ENCODE measurements at places on chromosomes 4 and X.

DNA sequence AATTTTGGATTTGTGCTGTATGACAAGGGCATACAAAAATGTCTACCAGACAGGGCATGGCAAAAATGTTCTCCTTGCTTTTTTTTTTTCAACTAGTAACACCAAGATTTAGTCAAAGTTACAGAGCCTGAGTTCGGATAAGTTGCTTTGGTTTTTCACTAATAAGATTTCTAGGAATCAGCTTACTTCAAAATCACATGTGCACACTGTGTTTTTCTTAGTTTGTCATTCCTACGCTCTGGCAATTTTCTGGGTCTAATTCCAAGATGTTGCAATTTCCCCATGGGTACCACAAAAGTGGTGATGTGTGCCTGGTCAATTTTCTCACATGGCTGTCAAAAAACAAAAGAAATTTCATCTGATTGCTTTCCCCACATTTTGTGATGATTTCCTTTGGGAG, 6.3 kb downstream of the C1QTNF7 start:
- no peak for DNase-seq

GRCh38 chr4:154004507-154005170, 215.8 kb upstream of the SFRP2 start:
- DNase-seq = no peak

DNA sequence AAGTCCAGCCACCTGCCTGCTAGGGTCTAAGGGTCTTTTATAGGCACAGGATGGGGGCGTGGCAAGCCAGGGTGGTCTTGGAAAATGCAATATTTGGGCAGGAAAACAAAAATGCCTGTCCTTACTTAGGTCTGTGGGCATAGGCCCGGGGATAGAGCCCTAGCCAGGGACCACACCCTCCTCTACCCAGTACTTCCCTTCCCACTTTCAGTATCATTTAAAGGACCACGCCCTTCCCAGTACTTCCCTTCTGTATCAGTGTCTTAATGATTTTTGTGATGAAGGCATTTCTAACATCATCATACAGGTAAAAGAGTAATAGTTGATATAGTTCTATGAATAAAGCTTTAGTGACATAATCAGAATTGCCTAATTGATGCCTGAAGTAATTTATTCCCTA, 11.4 kb downstream of the BANK1 start:
- no peak for DNase-seq

- peak; percentile 12 for DNase-seq
Measured at GRCh38 chrX:80812176-80812575, 2.5 kb upstream of the BRWD3 start.

DNA sequence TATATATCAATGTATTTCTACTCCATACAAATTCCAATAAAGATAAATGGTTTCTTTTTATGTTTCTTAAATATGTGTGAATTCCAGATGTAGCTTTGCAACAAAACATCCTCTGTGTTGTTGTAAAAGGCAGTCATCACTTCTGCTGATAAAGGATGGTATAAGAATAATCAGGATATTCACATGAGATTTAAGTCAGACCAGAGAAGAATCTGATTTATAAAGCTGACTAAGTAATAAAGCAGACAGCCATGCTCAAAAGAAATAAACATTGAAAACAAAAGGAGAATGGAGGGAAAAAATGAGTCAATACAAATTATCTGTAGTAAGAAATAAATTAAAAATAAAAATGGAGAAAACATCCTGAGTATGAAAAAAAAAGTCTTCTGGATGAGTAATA, 27.0 kb upstream of the SLC7A11 start:
- no peak for DNase-seq

- no peak for DNase-seq
Measured at GRCh38 chr4:76716020-76716419, 181.9 kb downstream of the SOWAHB start.

- DNase-seq = no peak
Measured at GRCh38 chr4:112147697-112148096, 2.4 kb downstream of the FAM241A start.

DNA sequence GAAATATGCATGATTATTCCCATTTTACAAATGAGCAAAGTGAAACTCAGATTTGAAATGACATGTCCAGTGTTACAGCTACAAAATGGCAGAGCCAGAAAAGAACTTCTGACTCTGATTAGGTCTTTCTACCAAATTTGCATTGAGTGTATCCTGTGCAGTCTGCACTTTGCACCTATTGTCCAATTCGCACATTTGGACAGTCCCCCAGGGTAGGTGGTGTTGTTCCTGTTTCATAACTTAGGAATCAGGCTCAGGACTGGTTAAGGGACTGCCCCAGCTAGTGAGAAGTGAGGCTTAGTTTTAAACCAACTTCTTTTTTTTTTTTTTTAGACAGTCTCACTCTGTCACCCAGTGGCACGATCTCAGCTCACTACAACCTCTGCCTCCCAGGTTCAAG, 137.9 kb upstream of the NALF2 start:
- peak; percentile 20 for DNase-seq

DNA sequence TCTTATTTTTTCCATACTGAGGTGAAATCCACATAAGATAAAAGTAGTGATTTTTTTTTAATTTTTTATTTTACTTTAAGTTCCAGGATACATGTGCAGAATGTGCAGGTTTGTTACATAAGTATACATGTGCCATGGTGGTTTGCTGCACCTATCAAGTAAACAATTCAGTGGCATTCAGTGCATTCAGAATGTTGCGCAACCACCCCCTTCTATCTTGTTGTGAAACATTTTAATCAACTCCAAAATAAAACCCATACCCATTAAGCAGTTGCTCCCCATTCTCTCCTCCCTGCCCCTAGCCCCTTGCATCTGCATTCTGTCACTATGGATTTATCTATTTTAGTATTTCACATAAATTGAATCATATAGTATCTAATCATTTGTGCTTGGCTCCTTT, 121.2 kb downstream of the KLHL13 start:
- no peak for DNase-seq

DNA sequence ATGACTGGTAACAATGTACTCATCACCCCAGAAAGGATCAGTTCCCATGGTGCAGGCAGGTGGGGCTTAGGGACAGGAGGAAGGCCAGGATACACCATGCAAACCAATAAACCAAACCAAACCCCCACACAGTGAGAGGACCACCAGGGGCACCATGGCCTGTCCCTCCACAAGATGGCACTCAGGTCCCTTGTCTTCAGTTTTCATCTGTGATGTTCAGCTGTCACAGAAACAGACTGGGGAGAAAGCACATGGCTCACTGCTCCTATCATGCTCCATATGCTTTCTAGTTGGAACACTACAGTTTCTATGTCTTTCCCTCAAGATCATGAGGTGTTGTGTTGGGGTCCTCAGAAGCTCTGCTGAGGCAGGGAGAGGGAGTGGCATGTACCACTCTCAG, 10.1 kb downstream of the HS3ST1 start:
- no peak for DNase-seq

DNA sequence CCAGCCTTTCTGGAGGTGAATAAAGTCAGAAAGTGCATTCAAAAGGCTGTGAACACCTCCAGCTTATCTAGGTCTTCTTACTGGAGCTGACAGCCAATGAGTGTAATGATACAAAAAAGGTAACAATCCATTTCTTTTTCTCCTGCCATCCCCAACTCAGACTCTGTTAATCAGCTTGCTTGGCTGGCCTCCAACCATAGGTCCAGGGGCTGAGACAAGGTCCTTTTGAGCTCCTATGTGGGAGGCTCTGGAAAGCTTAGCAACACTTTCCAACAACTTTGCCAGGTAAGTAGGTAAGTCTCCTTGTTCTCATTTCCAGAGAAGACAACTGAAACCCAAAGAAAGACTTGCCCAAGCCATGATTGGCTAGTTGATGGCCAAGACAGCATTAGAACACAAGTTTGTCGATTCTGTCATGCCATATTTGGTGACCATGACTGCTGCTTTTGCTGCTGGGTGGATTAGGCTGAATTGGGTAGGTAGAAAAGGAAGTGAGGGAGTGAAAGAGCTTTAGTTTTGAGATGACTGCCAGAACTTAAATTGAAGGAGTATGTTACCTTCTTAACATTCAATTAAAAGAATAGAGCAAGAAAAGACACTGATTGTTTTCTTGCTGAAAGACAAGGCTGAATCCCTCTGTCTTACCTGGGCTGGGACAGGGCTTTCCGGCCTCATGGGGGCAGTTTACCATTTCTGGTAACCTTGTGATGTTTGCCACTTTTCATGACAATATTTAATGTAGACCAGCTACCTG, 22.8 kb downstream of the VSIG4 start:
- no peak for DNase-seq

- no peak for DNase-seq
Measured at GRCh38 chr4:115720611-115721010, 607.2 kb upstream of the NDST4 start.

- no peak for DNase-seq
Measured at GRCh38 chrX:16552546-16552945, 97.4 kb upstream of the S100G start.

GRCh38 chr4:53899586-53900270, 164.7 kb downstream of the CHIC2 start:
- DNase-seq = no peak

DNA sequence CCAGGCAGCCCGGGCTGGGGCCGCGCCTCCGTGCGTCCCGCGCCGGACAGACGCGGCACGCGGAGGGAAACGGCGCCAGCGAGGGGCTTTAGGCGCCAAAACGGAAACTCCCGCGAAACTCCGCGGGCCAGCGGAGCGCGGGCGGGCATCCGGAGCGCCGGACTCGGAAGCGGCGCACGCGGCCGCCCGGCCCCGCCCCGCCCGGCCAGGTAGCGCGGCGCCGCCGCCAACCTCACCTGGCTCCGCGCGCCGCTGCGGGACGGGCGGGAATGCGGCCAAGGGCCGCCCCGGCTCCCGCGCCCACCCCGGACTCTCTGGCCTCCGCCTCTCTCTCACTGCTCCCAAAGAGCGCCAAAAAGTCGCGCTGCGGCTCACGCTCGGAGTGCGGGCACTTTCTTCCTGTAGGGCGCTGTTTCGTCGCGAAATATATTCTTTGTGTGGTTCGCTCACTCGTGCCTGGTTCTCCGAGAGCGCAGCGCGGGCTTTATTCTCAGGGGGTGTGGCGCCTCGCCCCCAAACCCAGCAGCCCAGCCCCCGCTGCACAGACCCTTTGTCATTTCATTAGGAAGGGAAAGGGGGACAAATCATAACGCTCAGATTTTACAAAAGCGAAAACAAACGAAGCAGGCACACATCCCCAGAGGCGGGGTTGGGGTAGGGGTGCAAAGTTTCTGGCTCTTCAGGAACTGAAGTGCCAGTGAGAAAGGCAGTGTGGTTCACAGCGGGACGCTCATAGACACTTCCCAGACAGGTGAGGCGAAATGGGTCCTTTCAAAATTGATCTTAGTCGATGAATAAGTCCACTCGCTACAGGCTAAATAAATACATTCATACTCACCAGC, 961 bp upstream of the MBNL3 start:
- peak; percentile 28 for DNase-seq

- peak; percentile 75 for DNase-seq
Measured at GRCh38 chr4:37976991-37977470, 16.8 kb downstream of the PTTG2 start.

- DNase-seq = no peak
Measured at GRCh38 chr4:152348670-152349069, 187.2 kb downstream of the FBXW7 start.

- no peak for DNase-seq
Measured at GRCh38 chr4:188650516-188650915, 511.3 kb downstream of the TRIML1 start.

- no peak for DNase-seq
Measured at GRCh38 chr4:3338321-3338838, 45.6 kb downstream of the RGS12 start.

- DNase-seq = no peak
Measured at GRCh38 chr4:159390648-159391047, 287.8 kb downstream of the RAPGEF2 start.

- no peak for DNase-seq
Measured at GRCh38 chr4:24643774-24644520, 59.6 kb upstream of the DHX15 start.

GRCh38 chrX:149494844-149495565, 10.1 kb downstream of the IDS start:
- DNase-seq = no peak

Data from stimulated activated naive B cell treated with anti-CD40 and anti-IgM and Interleukin-4, amounts not matched to agents 10 μg/mL and 1 μg/mL and 100 μg/mL, for 72 hours (primary cell).